ENCODE measurements at places on chromosomes 1 and 21.

DNA sequence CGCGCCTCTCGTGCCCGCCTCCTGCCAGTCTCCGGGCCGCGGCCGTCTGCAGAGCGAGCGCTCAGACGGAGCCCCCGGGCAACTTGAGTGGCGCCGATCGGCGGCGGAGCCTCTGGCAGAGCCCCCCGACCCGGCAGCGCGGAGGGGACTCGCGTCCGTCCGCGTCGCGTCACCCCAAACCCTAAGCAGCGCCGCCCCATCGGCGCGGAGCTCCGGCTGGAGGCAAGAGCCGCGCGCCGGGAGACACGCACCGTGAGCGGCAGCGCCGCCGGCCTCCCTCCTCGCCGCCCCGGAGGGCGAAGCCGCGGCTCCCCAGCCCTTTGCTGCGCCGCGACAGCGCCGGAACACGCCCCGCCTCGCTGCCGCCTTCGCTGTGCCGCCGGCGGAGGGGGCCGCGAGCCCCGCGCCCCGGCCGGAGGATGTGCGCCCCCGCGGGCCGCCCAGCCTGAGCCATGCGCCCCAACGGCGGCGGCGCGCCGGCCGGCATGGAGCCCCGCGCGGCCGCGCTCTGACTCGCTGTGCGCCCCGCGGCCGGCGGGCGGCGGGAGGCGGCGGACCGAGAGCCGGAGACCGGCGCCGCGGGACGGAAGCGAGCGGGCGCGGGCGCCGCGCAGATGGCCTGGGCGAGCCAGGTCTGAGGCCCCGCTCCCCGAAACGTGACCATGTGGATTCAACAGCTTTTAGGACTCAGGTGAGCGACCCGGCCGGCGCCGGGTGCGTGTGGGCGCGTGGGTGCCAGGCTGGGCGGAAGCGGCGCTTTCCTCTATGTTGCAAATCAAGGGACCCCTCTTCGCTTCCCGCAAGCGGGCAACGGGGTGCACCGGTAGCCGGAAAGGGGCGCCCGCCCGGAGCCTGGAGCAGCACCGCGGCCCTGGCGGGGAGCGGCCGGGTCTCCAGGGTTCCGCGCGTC is 610 bp downstream of the AJAP1 start:
- no peak for DNase-seq

- DNase-seq, result no peak
Observed at GRCh38 chr1:198598796-198599321, 40.0 kb upstream of the PTPRC start.

GRCh38 chr1:65165269-65165993 is 17.4 kb downstream of the AK4 start:
- no peak for DNase-seq

DNA sequence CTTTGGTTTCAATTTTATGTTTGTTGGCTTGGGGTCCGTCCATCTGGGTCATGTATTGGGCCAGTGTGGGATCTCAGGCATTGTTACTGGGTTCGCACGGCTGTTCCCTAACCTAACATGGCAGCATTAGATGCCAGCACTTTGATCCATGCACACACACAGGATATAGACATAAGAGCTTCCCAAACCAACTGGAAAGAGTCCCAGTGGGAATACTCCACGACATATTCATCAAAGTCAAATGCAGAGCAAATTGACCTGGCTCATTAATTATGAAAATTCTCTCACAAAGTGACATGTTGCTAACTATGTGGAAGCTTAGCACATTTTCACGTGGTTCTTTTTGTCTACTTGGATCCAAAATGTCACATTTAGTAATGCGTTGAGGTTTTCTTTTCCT is 130.4 kb downstream of the SETD4 start:
- DNase-seq, result no peak

All from stimulated activated CD4-positive, alpha-beta T cell treated with anti-CD3 and anti-CD28 coated beads, TNF-alpha, amount 100 ng/mL, for 1 hour (primary cell).